ENCODE measurements at places on chromosomes 12 and 14.

DNA sequence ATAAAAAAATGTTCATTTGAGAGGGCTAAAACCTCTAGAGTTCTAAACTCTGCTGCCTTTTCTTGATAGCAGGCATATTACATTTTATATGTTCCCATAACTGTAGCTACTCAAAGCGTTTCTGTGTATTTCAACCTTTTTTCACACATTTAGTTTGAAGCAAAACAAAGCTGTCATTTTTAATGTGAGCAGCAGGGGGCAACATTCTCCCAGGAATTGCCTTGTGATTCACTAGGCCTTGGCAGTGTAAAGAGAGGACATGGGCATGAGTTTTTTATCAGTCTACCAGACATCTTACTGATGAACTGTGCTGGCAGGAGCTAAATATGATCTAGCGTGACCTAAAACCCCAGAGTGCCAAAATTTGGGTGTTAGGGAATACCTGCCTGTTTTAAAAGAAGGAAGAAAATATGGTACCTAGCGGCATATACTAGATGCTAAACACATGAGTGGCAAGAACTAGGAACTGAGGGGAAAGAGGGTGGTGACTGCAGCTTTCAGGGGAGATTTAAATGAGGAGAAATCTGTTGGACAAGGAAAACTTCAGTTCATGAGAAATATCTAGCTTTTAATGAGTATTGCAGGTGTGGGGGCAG, 65.3 kb downstream of the IFT43 start:
- H3K4me3 ChIP-seq: no peak overlapping the region
- H3K27me3 ChIP-seq: no peaks in the 10 kb centered on the region
- no peaks in the 10 kb centered on the region for H3K4me1 ChIP-seq
- H3K36me3 ChIP-seq: no peaks in the 10 kb centered on the region
- peak; percentile 29 for DNase-seq

DNA sequence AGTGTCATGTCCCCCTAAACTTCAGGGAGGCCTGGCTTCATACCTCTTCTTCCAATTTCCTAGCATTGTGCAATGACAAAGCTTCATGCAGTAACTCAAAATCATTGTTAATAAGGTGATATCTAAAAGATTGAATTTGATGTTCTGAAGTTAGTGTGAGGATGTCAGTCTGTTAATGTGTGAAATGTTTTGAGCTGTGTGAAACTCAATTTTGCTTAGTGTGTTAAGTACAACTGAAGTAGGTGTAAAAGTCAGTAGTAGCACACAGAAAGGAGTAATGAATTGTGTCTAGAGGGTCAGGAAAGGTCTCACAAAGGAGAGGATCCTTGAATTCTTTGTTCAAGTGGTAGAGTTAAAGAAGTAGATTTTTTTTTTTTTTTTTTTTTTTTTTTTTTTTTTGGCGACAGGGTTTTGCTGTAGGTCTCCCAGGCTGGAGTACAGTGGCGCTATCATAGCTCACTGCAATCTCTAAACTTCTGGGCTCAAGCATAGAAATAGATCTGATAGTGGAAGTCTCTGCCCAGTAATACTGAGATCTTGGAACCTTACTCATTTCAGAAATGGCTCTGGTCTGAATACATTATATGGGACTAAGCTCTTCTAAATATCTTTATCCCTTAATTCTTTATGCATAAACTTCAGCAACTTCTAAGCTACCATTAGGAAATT, 63.9 kb downstream of the FUT8 start:
- no peaks in the 10 kb centered on the region for H3K27me3 ChIP-seq
- H3K36me3 ChIP-seq: no peaks in the 10 kb centered on the region
- no peaks in the 10 kb centered on the region for H3K4me1 ChIP-seq
- no peak for DNase-seq
- H3K4me3 ChIP-seq: no peak overlapping the region
- no peak overlapping the region for H3K27ac ChIP-seq

GRCh38 chr14:64838656-64839055, 41.1 kb downstream of the SPTB start:
- DNase-seq: no peak
- H3K27ac ChIP-seq: no peak overlapping the region
- H3K4me1 ChIP-seq: no peaks in the 10 kb centered on the region
- H3K4me3 ChIP-seq: no peak overlapping the region
- no peaks in the 10 kb centered on the region for H3K36me3 ChIP-seq
- peaks cover under 1% of the 10 kb centered on the region for H3K27me3 ChIP-seq

DNA sequence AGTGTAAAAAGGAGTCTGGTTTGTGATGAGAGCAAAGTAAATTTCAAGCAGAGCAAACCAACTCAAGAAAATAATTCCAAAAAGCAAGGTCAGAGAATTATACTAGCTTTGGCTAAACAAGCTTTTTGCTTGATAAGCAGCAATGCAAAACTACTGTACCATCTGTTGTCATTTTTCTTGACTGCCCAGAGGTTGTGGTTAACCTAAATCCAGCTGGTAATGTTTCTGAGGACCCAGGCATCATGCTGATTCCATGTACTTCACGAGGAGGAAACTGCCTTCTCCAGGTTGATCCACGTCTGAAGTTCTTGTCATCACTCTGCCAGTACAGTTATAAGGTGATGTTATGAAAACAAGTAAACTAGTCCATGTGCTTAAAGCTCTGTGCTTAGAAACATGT, 185.2 kb downstream of the ACSS3 start:
- H3K27ac ChIP-seq: no peak overlapping the region
- H3K4me3 ChIP-seq: no peak overlapping the region
- no peak for DNase-seq
- no peaks in the 10 kb centered on the region for H3K36me3 ChIP-seq
- no peaks in the 10 kb centered on the region for H3K27me3 ChIP-seq

DNA sequence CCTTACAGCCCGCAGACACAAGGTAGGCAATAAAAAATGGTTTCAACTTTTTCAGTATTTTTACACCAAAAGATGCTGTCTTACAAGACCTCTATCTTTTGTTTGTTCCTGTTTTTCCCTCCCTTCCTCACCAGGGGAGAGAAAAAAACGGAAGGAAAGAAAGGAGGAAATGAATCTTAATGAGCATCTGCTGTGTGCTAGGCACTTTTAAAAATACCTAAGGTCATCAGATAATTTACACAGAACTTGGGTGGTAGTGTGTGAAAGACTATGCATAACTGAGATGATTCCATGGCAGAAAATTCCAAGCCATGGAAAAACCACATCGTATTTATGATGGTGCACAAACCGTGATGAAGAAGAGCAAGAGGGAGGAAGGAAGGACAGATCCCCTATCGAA, 121.2 kb downstream of the DIP2B start:
- peaks cover 31% of the 10 kb centered on the region for H3K36me3 ChIP-seq
- H3K27me3 ChIP-seq: no peaks in the 10 kb centered on the region
- H3K27ac ChIP-seq: no peak overlapping the region
- peaks cover 12% of the 10 kb centered on the region for H3K4me1 ChIP-seq

Data from T-cell (primary cell).